ENCODE measurements at places on chromosomes 11 and 22.

- no peak for DNase-seq
Observed at GRCh38 chr22:31088233-31088986, 7.3 kb downstream of the SMTN start.

DNA sequence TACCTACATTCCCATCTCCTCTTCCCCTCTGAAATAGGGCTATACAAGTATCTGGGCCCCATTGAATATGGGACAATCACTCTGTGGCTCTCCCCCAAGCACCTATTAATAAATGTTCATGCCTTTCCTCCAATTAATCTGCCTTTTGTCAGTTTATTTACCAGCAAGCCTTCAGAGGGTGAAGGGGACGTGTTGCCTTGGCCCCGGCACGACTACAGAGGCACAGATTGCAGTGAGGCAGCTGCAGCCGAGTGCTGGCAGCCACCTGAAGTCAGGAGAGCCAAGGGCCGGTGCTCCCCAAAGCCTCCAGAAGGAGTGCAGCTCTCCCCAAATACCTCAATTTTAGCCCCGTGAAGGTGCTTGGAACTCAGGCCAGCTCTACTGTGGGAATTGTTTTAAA lies 580.9 kb upstream of the B3GAT1 start:
- no peak for DNase-seq

- peak; percentile 17 for DNase-seq
Observed at GRCh38 chr22:43110927-43111623, 525 bp downstream of the BIK start.

DNA sequence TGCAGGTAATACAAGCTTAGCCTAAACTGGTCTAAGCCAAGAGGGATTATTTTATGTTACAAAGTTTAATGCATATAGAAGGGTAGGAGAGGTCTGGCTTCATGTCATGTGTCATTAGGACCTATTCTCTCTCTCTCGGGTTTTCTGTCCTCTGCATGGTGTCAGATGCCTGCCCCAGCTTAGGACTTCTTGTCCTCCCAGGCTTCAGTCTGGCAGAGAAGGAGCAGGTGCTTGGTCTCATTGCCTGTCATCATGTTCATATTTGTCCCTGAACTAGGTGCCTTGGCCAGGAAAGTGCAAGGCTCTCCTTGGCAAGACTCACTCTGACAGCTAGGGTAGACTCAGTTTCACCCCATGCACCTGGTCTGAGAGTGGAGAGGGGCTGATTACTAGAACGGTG lies 126.3 kb downstream of the ADAMTS15 start:
- no peak for DNase-seq

- no peak for DNase-seq
Observed at GRCh38 chr11:46362156-46363030, 15.1 kb downstream of the DGKZ start.

GRCh38 chr22:38104084-38104483 lies 6.4 kb downstream of the BAIAP2L2 start:
- DNase-seq: no peak

DNA sequence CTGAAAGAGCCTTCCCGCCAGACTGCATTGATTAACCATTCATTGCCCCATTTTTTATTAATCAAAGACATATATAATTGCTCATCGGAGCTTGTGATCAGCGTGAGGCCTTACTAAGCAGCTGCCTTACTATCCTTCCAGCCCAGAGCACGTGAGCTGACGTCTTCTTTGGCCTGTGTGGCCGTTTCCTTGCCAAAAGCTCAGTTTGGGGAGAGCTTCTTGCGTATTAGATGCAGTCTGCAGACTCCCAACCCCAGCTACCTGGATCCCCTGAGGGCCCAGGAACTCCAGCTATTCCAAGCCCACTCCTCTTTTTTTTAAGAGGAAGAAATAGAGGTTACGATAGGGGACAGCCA lies 784 bp upstream of the SLC43A3 start:
- DNase-seq: no peak

DNA sequence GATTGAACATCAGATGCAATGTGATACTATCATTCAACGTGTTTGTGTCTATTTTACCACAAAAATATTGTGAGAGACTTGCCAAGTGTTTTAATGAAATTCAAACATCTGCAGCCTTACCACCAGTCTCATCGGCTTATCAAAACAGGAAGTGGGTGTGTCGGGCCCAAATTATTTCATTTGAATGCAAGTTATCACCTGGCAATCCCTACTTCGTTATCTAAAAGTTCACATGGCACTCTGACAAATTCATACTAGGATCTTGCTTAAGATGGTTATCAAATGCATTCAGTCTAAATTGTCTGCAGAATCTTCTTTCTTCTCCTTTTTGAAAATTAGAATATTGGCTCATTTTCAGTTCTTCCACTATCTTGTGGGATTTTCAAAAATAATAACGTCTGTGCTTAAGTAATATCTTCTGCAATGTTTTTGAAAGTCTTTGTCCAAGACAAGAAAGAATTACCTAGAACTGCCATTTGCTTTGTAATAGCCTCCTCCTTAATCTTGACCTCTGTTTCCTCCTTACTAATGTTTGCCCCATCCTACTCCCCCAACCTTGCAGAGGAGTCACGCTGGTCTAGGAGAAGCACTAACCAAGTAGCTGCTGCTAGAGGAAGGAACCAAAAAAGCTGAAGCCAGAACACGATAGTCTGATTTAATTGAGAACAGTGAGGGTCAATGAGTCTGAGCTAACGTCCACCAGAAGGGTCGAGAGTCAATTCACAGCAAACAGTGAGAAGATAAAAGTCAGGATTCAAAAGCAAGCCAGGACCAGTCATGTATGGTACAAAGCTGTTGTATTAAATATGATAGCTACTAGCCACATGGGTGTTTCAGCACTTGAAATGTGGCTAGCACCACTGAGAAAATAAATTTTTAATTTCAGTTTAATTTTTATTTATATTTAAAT lies 10.2 kb upstream of the BIRC3 start:
- no peak for DNase-seq

DNA sequence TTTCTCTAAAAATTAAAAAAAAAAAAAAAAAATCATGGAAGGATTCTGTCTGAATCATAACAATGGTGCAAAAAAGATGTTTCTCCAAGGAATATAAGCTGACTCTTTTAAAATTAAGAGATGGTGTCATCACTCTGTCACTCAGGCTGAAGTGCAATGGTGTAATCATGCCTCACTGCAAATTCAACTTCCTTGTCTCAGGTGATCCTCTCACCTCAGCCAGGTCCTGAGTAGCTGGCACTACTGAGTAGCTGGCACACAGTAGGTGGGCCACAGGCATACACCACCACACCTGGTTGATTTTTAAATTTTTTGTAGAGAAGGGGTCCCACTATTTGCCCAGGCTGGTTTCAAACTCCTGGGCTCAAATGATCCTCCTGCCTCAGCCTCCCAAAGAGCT lies 54.8 kb upstream of the YPEL1 start:
- DNase-seq: no peak

DNA sequence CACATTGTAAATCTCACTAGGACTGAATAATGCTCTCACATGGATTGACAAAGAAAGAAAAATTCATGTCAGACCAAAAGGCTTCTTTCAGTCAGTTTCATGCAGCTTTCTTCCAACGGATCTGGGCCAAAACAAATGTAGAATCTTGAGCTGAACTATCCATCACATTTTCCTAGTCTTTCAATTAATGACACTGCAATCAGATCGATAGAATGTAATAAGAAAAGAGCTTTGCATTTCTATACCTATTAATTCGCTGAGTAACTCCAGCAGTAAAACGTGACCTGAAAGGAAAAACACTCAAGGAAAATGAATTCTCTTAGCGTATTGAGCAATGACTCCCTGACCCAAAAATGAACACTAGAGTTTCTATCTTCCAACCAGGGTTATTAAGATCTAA lies 194.8 kb upstream of the BLID start:
- DNase-seq: no peak

DNA sequence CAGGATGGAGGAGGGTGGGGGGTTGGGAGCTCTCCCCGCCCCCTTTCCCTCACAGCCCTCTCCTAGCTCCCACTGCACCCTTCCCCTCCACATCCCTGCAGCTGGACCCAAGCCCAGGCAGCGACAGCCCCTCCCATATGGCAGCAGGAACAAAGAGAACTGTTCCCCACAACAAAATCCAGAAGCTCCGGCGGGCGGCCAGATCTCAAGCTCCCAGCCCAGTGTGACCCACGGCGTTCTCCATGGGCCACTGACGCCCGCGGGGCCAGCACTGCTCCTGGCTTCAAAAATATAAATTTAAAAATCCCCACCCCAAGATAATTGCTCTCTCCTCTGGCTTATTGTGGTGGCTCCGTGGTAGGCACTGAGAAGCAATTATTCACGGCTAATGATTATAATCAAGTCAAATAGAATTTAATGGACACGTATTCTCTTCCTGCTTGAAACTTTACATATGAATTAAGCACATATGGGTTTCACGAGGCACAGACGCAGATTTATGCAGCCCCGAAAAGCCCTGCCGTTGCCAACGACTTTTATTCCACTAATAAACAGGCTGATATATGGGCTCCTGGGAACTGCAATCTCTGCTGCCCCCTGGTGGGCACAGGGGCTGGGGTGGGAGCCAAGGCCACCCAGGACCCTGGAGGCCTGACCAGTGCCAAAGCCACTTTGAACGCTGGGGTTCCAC lies 17.5 kb downstream of the MACROD1 start:
- peak; percentile 64 for DNase-seq

- no peak for DNase-seq
Observed at GRCh38 chr11:18490319-18490718, 34.7 kb downstream of the LDHAL6A start.

GRCh38 chr11:71218789-71219499 lies 33.4 kb downstream of the SHANK2 start:
- no peak for DNase-seq

GRCh38 chr11:75631086-75631730 lies 37.6 kb downstream of the MAP6 start:
- no peak for DNase-seq

- DNase-seq: no peak
Observed at GRCh38 chr22:34036931-34037330, 116.7 kb upstream of the LARGE1 start.

DNA sequence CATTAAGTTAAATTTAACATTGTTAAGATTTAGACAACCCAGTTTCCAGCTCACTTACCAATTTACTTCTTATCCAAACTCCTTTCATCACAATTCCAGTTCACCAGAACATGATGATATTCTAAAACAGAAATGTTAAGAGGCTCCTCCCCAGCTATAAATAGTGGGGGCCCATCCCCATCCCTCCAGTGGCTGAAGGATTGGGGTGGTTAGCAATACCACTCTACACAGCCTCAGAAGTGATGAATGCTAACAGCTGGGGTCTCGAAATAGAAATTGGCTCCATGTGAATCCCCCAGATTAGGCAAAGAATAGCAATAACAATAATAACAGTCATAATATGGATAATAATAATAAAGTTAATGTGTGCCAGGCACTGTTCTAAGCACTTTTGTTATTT lies 97.9 kb upstream of the NCAM1 start:
- no peak for DNase-seq

DNA sequence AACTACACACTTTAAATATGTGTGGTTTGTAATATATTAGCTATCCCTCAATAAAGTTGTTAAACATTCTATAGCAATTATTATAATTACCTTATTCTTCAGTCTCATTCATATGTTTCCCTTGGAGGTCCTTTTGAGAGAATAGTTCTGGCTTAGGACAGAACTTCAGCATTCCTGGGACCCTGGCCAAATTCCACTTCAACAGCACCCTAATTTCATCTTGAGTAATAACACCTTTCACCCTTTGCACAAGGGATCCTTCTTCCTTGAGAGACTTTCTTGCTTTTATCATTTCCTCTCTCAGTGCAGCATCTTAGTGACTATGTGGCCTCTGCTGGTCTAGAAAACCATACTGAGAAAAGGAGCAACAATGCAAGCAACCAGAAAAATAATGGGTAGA lies 255.9 kb downstream of the C11orf87 start:
- no peak for DNase-seq

DNA sequence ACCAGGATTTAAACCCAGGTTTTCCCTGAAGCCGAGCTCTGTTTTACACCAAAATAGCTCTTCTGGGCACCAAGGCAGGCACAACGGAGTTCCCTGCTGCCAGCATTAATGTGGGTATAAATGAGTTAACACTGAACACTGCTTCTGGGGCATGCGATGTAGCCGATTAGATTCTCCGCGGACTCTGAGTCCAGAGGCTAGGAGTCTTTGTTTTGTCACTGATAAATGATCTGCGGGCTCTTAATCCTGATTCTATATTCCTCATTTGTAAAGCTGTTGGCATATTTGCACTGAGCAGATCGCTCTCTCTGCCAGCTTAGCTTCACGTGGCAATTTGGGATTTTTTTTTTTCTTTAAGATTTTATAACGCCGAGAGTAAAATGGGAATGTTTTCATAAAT lies 16.8 kb upstream of the LDLRAD3 start:
- no peak for DNase-seq

- no peak for DNase-seq
Observed at GRCh38 chr11:69193629-69194028, 37.9 kb downstream of the SMIM38 start.

DNA sequence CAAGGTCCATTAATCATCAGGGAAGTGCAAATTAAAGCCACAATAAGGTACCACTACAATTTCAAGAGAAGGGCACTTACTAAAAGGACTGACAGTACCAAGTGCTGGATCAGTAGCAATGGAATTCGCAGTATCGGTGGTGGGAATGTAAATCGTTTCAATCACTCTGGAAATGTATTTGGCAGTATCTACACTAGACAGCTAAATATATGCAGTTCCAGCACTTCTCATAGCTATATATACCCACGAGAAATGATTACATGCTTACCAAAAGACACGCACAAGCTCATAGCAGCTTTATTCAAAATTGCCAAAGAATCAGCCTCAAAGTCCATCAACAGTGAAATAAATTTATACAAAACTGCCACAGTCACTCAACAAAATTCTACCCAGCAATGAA lies 4.4 kb upstream of the ZNF280B start:
- no peak for DNase-seq

DNA sequence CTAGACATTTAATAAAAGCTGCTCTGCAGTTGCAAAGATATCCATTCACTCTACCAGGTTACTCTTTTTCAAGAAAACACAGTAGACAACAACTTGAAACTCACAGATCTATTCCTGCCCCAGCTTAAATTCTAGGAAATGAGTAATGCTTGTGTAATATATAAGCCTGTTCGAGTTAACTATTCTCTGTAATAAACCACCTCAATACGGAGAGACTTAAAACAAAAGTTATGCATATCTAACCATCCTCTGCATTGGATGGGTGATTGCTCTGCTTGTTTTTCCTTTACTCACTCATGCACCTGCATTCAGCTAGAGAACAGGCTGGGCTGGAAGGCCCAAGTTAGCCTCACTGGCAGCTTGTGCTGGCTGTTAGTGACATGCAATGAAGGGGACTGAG lies 13.3 kb downstream of the LRRC4C start:
- DNase-seq: no peak

DNA sequence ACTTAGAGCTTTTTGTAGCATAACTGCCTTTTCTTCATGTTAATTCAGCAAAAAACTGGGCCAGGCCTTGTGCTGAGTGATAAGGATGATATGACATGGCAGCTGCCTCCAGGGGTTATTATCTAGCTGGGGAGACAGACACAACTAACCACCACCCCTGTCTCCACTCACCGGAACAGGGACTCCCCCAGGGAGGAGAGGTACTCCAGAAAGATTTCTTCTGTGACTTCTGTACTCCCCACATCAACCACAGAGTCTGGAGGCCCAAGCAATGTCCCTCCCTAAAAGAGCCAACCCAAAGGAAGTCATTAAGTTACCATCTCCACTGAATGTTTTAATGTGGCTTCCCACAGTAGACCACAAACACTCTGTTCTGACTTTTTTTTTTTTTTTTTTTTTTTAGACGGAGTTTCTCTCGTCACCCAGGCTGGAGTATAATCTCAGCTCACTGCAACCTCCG lies 14.3 kb upstream of the PMM1 start:
- no peak for DNase-seq

Measured in stimulated activated CD4-positive, alpha-beta T cell treated with anti-CD3 and anti-CD28 coated beads, Interleukin-15, amount 100 ng/mL, for 1 hour (primary cell).